ENCODE measurements at places on chromosomes 3 and 15. TPM values are rescaled to one million over a fixed set of nuclear protein-coding genes. Genes with fewer than 3 reads are reported as not detected.
A peak's percentile ranks its signal among the peaks of the same experiment; 100 is the strongest.

Gene TTLL13
- total RNA-seq: not detected

Gene MYLK
- total RNA-seq: 521 TPM

Gene CYP19A1
- total RNA-seq: not detected

Gene EXD1
- not detected for total RNA-seq

Gene OCA2
- under 0.01 TPM for total RNA-seq

Gene RNF111
- total RNA-seq: 20.1 TPM

Gene SLC28A2
- not detected for total RNA-seq

Gene ASB14
- total RNA-seq: not detected

Gene MCTP2
- 8.6 TPM for total RNA-seq

Gene SSUH2
- under 0.01 TPM for total RNA-seq

Gene SLC12A1
- total RNA-seq: not detected

Gene PCCB
- total RNA-seq: 76.2 TPM

Gene TAGLN3
- total RNA-seq: 3.2 TPM

Gene KBTBD12
- total RNA-seq: not detected

Gene TRIM71
- not detected for total RNA-seq

Gene UPK1B
- total RNA-seq: 0.28 TPM

Gene CHRFAM7A
- not detected for total RNA-seq

Gene ARIH1
- 41.9 TPM for total RNA-seq

Gene IL17RE
- total RNA-seq: 1.1 TPM

- DNase-seq: peak; percentile 10
These were observed 140.7 kb upstream of the NSMCE3 start for GRCh38 chr15:29410338-29410737.

DNA sequence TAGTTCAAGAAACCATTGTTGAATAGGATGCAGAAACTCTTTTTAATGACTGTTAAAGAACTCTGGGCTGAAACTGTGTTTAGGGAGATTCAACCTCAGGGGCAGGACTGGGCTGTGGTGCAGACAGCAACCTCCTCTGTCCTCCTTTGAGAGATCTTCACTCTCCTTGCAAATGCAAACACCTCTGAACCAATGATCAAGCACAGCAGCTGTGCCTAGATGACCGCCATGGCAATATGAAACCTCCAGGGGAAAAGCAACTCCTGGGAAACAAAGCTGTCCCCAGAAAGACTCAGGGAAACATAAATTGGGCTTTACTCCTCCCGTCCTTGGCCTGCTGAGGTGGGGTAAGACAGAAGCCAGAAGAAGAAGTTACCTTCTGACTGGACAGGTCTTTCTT lies 52.6 kb downstream of the TBC1D2B start:
- no peak for DNase-seq

GRCh38 chr3:18544146-18544545 lies 119.0 kb upstream of the SATB1 start:
- no peak for DNase-seq

DNA sequence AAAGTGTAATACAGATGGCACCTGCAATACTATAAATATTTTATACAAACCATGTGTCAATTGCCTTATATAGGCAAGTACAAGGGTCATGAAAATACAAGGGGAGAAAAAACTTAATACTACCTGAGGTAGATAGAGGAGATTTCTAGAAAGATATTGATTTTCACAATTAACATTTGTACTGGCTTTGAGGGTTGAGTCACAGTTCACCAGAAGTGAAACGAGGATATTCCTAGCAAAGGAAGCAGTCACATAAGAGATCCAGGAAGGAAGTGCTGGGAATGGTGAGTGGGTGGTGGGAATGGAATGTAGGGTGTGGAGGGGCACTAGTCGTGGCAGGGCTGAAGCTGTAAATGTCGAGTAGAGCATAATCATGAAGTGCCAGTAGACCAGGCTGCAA lies 108.7 kb downstream of the P2RY1 start:
- no peak for DNase-seq

DNA sequence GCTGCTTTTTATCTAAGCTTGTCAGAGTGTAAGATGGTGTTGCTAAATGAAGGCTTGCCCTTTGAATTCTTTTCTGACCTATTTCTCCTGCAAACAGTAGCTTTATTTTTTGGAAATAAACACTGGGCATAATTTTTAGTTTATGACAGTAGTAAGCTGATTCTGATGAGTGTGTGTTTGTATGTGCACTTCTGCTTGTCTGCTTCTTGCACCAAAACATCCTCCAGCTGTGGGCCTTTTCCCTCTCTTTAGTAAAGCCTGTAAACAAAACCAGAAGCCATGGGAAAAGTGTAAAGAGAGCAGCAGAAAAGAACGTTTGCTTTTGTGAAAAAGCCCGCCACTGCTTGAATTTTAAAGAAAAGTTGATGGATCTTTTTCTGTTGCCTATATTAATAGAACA lies 136.4 kb upstream of the IL12A start:
- DNase-seq: no peak

GRCh38 chr3:25663869-25664811 lies 567 bp downstream of the TOP2B start:
- peak; percentile 41 for DNase-seq

DNA sequence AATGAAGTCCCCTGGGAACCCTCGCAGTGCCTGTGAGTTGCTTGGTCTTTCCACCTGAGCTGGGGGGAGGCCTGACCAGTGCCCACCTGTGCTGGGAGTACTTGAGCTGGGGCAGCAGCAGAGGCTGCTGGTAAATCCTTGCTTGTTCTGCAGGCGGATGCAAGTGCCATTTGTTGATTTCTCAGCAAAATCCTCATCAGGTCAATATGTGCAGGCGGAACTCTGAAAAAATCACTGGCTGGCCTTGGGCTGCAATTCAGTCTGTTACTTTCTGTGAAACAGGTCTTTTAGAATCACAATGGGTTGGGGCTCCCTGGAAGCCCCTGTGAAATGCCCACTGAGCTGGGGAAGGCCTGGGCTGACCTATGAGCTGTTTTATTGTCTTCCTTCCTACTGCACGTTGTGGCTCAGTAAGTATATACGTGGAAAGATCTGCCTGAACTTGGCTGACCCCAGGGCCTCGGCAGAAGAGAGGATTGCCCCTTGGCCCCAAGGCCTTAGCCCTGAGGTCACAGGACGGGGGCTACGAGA lies 182.0 kb upstream of the RGMA start:
- DNase-seq: no peak

DNA sequence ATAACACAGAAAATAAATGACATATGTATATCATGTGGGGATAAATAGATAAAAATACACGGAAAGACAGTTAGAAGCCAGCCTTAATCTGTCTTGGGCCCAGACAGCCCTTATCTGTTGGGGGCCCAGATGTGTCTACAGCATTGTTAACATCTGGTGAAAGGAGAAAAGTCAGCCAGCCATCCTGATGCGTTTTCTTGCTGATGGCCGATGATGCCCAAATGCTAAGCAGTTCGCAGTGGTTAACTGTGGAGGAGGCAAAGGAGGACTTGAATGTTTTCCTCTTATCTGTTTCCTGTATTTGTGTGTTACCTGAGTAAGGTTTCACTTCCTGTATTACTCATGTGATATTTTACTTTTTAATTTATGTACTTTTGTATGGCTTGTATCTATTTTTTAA lies 46.2 kb downstream of the NOX5 start:
- no peak for DNase-seq

DNA sequence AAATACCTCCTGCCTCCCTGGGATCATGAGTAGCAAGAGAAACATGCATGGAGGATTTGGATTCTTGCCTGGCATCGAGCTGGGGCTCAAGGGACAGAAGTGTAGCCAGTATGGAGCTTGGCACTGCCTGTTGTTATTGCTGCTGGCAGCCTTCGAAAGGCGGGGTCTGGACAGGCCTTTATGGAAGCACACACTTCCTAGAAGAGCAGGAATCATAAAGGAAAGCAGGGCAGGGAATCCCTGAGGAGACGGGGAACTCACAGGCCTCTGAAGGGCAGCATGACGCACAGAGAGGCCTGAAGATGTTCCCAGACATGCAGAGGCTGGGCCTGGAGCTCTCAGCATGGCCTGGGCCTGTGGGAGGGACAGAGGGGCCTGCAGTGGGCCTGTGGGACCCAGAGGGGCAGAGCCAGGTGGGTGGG lies 18.6 kb upstream of the SLC41A3 start:
- peak; percentile 19 for DNase-seq

GRCh38 chr15:65275104-65275727 lies 11.5 kb downstream of the PARP16 start:
- DNase-seq: no peak

GRCh38 chr15:68580883-68581155 lies 2.0 kb downstream of the CORO2B start:
- DNase-seq: no peak

DNA sequence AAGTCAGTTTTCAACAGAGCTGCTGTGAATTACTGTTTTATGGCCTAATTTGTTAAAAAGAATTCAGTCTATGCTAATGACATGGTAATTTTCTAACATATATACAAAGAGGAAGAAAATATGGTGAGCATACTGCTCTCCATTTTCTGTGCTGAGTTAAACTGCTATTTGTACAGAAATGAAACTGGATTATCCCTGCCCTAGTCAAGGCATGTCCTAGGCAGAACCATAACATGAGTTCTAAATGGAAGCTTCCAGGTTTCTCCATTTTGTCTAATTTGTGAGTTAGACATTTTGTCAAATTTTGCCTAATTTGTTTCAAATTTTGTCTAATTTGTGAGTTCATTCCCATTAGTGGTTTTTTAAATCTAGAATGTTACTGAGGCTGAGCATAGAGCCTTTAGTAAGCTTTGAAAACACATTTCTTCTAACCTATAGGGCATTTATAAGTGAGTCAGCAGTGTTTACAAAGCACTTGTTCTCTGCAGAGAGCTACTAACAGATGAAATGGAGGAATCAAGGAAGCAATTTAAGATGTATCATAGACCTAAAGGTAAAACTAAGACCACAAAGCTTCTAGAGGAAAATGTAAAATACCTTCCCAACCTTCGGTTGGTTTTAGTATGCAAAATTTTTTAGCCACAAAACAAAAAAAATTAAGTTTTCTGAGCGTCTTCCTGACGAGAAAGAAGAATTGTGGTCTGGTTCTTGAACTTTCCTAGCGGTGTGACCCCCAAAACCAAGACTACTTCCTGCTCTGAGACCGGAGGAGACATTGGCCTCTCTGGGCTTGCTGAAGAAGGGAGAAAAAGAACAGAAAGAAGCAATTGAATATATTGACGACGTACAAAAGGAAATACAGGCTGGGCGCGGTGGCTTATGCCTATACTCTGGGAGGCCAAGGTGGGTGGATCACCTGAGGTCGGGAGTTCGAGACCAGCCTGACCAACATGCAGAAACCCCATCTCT lies 9.8 kb downstream of the P2RY14 start:
- peak; percentile 28 for DNase-seq

GRCh38 chr3:12907296-12907695 lies 65.9 kb upstream of the RPL32 start:
- DNase-seq: no peak

DNA sequence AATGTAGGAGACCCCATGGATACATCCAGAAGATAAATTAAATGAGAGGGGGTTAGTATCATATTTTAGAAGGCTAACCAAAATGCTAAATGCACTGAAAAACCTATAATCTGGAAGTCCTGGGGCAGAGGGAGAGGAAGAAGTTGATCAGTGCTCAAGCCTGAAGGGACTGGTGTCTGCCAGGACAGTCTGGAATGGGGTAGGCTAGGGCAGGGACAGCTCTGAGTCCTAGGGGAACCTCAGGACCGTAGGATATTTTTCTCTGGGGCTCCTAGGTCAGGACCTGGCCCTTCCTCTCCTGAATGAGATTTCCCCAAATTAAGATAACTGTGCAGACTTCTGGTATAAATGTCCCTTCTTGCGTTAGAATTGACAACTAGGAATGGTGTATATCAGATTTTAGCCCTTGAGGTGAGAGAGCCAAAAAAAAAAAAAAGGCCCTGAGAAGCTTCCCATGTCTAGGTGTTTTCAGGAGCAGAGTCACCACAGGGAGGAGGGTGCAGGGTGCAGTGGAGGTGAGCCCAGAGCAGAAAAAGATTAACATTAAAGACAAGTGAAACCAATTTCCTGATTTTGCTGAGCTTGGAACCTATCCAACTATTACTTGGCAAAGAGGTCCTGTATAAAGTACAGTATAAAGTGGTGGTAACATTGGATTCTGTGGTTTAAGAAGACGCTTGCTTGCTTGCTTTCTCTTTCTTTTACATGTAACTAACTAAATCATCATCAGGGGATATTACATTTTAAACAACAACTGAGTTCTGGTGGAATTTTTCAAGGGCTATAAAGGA lies 63.5 kb downstream of the HACD2 start:
- peak; percentile 54 for DNase-seq

GRCh38 chr3:71217640-71218222 lies 365.8 kb downstream of the FOXP1 start:
- no peak for DNase-seq

GRCh38 chr15:95274101-95274500 lies 1042.7 kb downstream of the MCTP2 start:
- DNase-seq: no peak

DNA sequence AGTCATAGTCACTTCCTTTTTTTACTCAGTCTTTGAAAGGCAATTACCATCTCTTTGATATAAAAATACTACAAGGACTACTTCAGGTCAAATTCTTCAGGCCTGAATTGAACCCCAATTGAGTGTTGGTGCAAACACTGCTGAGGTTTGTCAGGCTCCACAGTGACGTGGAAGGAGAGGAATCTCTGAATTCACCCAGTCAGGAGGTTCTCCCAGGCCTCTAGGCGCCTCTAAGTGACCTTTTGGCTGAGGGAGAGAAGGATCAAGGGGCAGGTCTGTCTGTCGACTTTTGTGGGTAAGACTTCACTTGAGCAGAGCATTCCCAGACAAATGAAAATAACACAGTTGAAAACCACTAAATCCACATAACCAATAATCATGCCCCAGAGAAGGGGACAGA lies 227.6 kb upstream of the CHRNA7 start:
- no peak for DNase-seq

- DNase-seq: no peak
These were observed 222.6 kb downstream of the BBX start for GRCh38 chr3:107745354-107745753.

- DNase-seq: no peak
These were observed 478.9 kb downstream of the CNTN6 start for GRCh38 chr3:1571736-1572135.

DNA sequence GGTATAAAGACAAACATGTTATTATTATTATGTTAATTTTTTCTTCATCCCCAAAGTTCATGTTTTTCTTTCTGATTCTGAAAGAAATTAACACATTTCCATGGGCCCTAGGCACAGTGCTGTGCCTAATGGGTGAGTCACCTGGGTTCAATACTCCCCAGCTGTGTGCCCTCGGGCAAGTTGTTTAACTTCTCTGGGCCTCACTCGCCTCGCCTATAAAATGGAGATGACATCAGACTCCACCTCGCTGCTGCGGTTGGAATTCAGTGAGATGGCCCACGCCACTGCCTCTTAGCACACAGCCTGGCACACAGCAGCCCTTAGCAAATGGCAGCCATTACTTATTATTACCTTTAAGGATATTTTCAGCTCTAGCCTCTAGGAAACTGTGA lies 22.6 kb downstream of the DNASE1L3 start:
- DNase-seq: no peak

- no peak for DNase-seq
These were observed 17.1 kb downstream of the P2RY12 start for GRCh38 chr3:151367448-151367847.

- no peak for DNase-seq
These were observed 60.8 kb downstream of the NSMCE3 start for GRCh38 chr15:29208836-29209235.

GRCh38 chr3:5021116-5022092 lies 42.2 kb downstream of the BHLHE40 start:
- DNase-seq: peak; percentile 83

GRCh38 chr3:2268779-2269178 lies 170.1 kb downstream of the CNTN4 start:
- no peak for DNase-seq

- DNase-seq: no peak
These were observed 94.3 kb downstream of the OXNAD1 start for GRCh38 chr3:16359331-16359730.

- no peak for DNase-seq
These were observed 116.9 kb downstream of the TP63 start for GRCh38 chr3:189748046-189748445.

All from IMR-90 (cell line).